ENCODE measurements at places on chromosomes 3 and 15. TPM values are rescaled to one million over a fixed set of nuclear protein-coding genes. Genes with fewer than 3 reads are reported as not detected.

Gene ABTB1
- total RNA-seq, result 44.0 TPM

Gene SH3GL3
- not detected for total RNA-seq

Gene PLA1A
- total RNA-seq, result 1.5 TPM

Gene C3orf22
- not detected for total RNA-seq

Gene TIMP4
- total RNA-seq, result 97.2 TPM

Gene PLCD1
- total RNA-seq, result 31.5 TPM

Gene TF
- total RNA-seq, result 15.3 TPM

Gene SAMD7
- not detected for total RNA-seq

Gene CCDC9B
- total RNA-seq, result 2.4 TPM

Gene PRSS50
- not detected for total RNA-seq

Gene NLGN1
- 7.3 TPM for total RNA-seq

Gene TLR9
- total RNA-seq, result not detected

Gene KLHL6
- total RNA-seq, result 2.9 TPM
